ENCODE measurements at places on chromosomes 2 and 18.

DNA sequence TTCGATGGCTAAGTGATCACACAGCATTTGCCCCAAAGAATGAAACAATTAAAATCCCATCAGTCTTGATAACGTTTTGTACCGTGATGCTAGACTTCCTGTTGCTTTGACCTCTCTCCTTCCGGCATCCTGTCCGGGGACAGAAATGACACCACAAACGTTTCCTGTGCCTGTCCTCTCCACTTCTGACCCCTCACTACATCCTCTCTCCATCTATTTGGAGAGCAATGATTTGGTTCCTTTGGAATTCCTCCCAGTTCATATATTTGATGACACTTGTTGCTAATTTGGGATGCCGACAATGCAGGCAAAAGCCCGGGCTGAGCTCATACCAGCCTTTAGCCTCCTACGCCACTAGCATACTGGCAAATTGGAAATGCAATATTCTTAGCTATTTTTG is 151.2 kb upstream of the CCDC68 start:
- DNase-seq, result peak; percentile 6

DNA sequence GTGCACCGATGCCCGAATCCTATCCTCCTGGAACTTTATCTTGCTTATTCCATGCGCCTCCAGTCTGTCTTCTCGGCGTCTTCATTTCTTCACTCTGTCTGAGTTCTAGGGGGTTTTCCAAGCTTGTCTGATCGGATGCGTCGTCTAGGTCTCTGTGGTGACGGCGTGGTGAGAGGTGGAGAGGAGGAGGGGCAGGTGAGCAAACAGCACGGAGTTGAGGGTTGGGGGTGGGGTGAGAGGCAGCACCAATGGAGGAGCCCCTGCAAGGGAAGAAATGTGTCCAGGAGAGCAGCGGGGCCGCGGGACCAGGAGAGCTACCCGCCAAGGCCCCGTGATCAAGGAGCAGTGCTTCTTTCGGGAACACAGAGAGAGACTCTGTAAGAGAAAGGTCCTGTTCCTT is 131.3 kb upstream of the TWIST2 start:
- no peak for DNase-seq

- no peak for DNase-seq
These were observed 95.3 kb downstream of the GALR1 start for GRCh38 chr18:77344786-77345500.

- DNase-seq, result no peak
These were observed 480.9 kb downstream of the TXNL1 start for GRCh38 chr18:56157541-56157940.

DNA sequence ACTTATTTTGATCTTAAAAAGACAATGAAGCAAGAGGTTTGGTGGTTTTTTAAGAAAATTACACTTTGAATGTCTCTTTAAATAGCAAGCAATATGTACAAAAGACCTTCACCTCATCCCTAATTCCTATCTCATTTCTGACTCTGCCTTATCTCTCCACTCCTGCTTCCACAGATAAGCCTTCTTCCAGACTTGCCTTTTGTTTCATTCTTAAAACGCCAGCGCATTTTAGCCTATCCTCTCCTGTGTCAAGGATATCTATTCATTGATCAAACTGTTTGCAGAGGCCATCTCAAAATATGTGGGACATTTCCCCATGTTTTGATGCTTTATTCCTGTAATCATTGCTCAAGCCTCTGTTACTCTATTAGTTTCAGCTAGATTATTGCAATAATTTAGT is 562.5 kb downstream of the PARD3B start:
- no peak for DNase-seq

All from urothelium cell line (cell line).